ENCODE measurements at places on chromosomes 6 and 20.

- no peak for DNase-seq
These were observed 18.4 kb downstream of the TTK start for GRCh38 chr6:80022803-80023202.

DNA sequence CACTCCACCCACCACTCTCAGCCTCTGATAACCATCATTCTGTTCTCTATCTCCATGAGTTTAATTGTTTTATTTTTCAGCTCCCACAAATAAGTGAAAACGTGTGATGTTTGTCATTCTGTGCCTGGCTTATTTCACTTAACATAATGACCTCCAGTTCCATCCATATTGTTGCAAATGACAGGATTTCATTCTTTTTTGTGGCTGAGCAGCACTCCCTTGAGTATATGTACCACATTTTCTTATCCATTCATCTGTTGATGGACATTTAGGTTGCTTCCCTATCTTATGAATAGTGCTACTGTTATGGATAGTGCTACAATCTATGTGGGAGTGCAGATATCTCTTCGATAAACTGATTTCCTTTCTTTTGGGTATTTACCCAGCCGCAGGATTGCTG is 103.3 kb upstream of the PDE7B start:
- DNase-seq: no peak

GRCh38 chr6:139977887-139978332 is 603.5 kb upstream of the CITED2 start:
- DNase-seq: no peak

DNA sequence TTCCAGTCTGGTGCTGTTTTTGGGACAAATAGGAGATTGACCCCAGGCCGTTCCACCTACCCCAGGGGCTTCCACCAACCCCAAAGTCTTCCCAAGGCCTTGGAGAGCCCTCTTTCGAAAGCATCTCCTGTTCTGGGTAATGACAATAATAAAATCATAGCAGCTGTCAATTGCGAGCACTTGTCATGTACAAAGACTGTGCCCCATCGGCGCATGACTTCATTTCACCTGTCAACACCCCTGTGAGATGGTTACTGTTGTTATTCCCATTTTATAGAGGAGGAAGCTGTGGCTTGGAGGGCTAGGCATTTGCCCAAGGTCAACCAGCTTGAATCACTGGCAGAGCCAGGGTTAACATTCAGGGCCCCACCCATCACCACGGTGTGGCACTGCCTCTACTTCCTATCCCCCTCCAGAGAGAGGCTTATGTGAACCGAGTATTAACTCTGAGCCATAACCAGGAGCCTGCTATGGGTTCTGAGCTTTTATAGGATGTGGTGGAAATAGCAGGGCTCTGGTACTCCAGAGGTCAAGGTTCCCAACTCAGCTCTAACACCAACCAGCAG is 51.2 kb downstream of the HNF4A start:
- DNase-seq: no peak

- no peak for DNase-seq
These were observed 2.8 kb downstream of the DBNDD2 start for GRCh38 chr20:45410887-45411286.

GRCh38 chr6:112044856-112045255 is 9.0 kb upstream of the CCN6 start:
- DNase-seq: no peak

- no peak for DNase-seq
These were observed 92.2 kb downstream of the MCHR2 start for GRCh38 chr6:99901596-99902384.

DNA sequence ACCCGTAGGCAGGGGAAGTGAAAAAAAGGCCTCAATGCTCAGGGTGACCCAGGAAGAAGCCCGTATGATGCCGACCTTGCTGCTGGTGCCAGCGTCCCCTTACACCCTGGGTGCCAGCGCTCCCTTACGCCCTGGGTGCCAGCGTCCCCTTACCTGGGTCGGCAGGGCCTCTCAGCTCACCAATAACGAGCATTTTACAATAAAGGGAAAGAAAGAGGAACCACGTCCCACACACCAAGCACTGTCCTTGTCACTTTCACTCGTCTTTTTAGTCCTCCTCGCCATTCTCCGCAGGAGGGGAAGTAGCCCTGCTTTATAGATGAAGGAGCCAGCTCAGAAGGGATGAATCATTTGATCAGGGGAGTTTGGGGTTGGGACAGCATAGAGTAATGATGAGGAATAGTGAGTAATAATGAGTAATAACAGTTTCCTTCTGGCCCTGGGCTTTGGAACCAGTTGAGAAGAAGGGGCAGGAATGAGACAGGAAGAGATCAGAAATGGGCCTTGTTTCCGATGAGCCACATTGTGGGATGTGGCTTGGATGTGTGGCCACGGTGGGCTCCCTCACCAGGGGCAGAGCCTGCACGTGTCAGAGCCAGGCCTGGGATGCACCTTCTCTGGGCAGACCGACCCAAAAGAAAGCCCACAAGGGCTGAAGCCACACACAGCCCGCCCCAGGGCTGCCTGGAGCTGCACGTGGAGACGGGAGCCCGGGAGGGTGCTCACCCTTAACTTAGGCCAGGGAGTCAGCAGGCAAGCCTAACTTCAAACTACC is 75.7 kb downstream of the SYNJ2 start:
- peak; percentile 48 for DNase-seq

GRCh38 chr6:129446272-129447197 is 263.4 kb downstream of the ARHGAP18 start:
- DNase-seq: no peak

DNA sequence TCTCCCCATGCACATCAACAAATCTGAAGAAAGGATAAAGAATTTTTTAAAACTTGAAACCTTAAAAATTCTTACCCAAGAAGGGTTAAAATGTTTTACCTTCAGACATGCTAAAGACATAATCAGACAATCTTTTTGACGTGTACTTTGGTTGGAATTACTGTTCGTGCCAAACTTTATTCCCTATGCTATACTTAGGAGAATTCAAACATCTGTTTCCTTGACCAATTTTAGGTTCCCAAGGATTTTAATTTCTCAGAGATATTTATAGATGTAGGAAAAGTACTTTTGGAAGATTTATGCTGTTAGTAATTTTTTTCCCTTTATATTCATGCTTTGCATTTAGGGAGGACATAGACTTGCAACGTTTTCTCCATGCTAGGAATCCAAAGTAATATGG is 108.4 kb downstream of the AFG1L start:
- no peak for DNase-seq

GRCh38 chr20:43700627-43701026 is 26.2 kb downstream of the GTSF1L start:
- DNase-seq: no peak

DNA sequence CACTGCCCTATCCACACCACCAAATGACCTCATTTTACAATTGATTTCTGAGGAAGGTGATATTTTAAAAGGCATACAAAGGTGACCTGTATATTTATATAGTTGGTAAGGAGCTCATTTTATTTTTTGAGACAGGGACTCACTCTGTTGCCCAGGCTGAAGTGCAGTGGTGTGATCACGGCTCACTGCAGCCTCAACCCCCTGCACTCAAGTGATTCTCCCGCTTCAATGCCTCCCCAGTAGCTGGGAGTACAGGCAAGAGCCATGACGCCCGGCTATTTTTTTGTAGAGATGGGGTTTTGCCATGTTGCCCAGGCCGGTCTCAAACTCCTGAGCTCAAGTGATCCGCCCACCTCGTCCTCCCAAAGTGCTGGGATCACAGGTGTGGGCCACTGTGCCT is 13.0 kb downstream of the NCOA5 start:
- DNase-seq: no peak

DNA sequence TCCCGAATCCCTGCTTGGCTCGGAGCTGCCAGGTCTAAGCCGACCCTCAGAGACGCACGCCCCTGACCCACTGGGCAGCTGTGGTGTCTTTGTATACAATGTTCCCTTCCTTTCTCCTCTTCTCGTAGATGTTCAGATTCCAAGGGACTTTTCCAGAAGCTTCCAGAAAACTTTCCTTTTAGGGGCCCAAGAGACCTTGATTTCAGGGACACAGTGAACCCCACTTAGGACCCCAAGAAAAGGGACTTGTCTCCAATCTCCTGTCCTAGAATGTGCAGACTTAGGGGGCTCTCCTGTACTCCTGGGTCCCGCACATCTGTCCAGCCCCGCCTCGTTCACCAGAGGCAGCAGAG is 103.5 kb downstream of the EDN3 start:
- DNase-seq: no peak

DNA sequence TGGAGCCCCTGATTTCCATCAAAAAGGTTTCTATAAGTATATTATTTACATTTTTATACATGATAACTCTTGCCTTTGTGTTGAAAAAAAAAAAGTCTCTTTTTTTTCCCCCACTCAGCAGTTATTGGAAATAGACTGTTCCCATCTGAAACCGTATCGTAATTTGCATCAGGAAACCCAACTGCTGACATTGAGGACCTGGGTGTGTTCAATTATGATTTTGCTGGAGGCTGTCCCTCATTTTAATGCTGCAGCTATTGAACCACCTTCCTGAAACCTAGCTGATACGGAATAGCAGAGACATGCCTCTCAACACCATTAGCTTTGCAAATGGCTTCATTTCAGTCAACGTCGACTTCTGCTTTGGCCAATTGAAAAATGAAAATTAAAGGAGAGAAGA is 98.9 kb downstream of the ZNF217 start:
- DNase-seq: no peak

DNA sequence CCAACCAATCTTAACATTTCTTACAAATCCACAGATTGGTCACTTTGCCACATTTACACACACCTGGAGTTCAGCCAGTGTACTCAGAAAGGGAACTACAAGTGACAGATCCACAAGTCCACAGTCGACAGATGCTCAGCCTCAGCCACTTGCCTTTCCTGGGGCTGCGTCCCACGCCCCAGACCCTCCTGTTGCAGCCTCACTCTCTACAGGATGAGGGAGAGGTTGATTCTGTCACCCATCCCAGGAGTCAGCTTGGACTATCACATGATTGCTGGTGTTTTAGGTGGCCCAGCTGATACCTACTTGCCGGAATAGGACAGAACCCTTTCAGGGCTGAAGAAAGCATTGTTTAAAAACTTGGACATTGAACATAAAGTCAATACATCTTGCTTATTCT is 108.8 kb downstream of the FAM120B start:
- DNase-seq: no peak

DNA sequence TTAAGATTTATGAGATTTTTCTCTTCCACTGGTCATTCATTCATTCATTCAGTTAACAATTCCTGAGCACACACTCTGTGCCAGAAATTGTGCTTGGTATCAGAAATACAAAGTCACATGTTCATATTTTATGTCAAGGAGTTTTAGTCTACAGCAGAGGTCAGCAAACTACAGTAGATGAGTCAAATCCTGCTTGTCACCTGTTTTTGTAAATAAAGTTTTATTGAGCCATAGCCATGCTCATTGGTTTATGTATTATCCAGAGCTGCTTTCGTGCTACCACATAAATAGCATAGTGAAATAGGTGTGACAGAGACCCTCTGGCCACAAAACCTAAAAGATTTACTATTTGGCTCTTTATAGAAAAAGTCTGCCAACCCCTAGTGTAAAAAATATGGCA is 46.8 kb downstream of the THEMIS start:
- no peak for DNase-seq

DNA sequence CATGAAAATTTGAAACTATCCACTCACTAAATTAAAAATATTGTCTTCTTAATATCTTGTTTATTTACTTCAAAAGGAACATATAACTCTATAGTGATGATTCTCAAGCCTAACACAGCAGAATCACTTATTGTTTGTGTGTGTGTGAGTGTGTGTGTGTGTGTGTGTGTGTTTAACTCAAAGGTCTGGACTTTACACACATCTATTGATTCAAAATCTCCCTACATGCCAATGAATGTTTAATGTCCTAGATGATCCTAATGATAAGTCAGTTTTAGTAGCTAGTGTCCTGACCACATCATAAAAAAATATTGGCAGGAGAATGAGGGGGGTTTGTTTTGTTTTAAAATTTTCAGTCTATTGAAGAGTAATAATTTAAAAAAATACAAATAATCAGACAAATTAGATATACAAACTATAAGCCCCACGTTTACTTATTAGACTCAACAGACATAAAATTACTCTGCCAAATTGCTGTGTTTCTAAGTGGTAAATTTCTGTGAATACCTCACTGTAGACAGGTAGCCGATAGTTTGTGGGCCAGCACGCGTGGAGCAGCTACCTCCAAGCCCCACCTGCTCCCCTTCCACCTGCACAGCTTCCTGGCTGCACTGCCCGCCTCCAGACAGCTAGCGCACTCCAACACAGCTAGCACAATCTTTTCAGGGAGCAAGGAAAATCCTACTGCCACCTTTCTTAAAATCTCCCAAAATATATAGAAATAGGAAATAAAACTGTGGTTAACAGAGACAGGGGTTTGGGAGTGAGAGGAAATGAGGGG is 349.6 kb downstream of the PKHD1 start:
- DNase-seq: no peak

DNA sequence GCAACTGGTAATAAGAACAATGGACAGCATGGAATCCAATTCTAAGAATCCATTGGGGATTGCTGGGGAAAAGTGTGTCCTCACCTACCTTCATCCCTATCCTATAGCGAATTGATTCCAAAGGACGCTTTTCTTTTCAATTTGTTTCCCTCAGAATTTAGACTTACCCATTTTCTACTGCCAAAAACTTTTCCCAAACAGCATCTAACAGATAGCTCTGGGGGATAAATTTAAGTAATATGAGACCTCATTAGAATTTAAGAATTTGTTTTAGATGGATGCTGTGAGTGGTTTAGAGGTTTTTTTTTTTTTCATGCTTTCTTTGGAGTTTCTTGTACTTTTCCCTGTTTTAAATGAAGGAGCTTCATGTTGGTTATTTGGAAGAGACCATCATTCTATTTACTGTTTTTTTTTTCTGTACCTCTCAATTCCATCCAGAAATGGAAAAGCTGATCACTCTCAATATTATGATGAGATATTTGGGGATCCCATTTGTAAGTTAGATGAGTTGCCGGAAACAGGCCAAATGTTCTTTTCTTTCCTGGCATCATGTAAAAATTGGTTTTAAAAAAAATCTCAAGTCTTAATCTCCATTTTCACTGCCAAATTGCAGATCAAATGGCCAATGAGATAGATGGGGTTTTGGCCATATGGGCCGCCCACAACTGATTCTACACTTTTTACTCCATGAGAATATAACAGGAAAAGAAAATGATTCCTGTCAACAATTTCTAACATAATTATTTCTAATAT is 105.7 kb downstream of the BCAS1 start:
- DNase-seq: no peak

DNA sequence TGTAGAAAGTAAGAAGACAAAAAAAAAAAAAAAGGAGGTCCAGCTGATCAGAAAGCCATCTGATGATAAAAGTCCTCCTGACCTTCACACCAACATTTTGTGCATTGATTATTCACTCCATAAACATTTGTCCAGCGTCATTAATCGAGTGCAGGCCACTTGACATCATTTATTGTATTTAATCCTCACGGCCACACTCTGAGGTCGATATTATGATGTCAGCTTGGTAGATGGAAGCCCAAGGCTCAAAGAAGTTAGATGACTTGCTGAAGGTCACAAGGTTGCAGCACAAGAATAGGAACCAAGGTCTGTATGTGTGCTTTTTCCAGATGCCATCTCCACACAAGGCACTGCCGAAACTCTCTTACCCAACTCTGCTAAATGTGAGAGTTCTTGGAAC is 328.4 kb downstream of the KIF16B start:
- DNase-seq: no peak

GRCh38 chr20:35006009-35006408 is 50.3 kb downstream of the MYH7B start:
- no peak for DNase-seq
